IMR-90 (cell line): ENCODE measurements at places on chromosomes 6 and 20.

- DNase-seq: no peak
Observed at GRCh38 chr20:43820731-43821330, 93.8 kb upstream of the TOX2 start.

GRCh38 chr6:91428296-91428695 lies 841.4 kb upstream of the MAP3K7 start:
- no peak for DNase-seq

DNA sequence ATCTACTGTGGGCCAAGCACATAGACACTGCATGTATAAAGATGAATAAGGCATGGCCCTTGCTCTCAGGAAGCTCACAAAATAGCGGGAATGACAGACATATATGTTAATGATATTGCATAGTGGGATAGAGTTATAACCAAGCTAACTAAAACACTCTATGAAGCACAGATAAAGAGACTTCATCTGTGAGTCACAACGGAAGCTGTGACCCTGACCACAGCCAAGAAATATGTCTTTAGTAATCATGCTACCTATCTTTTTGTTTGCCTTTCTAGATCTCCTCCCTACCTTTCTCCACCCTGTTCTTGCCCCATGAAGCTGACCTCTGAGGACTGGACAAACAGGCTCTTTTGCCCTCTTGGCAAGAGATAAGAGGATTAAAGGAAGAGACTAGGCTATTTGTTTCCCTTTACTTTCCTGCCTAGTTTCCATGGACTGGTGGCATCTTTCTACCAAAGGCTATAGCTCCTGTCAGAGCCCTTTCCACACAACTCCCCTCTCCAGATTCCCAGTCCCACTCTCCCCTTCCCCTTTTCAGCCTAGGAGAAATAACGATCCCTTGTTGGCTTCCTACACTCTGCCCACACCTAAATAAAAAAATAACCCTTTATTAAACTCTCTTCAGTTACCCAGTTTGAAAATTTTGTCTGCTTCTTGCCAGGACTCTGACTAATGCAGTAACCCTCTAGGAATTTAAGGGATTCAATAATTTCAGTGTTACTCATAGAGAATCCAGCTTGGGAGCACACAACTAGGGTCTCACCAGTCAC lies 504.9 kb upstream of the MARCKS start:
- DNase-seq: peak; percentile 84

- no peak for DNase-seq
Observed at GRCh38 chr6:24226541-24226940, 100.5 kb downstream of the NRSN1 start.

- DNase-seq: no peak
Observed at GRCh38 chr6:167211881-167212712, 54.3 kb upstream of the GPR31 start.
